ENCODE measurements at places on chromosomes 11 and 22. TPM values are rescaled to one million over a fixed set of nuclear protein-coding genes. Genes with fewer than 3 reads are reported as not detected.

Gene TENM4
- polyA plus RNA-seq = 0.34 TPM

Gene BACE1
- polyA plus RNA-seq = 11.7 TPM

Gene PVALB
- polyA plus RNA-seq = 400 TPM

Gene USP35
- polyA plus RNA-seq = 4.0 TPM

Gene SIPA1
- polyA plus RNA-seq = 46.4 TPM

Gene FREY1
- 0.99 TPM for polyA plus RNA-seq

Gene OR8H2
- polyA plus RNA-seq = not detected

Gene RELA
- polyA plus RNA-seq = 34.8 TPM

Gene FIBIN
- polyA plus RNA-seq = 14.5 TPM

Gene ART1
- not detected for polyA plus RNA-seq

Gene TLCD5
- polyA plus RNA-seq = 4.9 TPM

Gene BDNF
- 0.19 TPM for polyA plus RNA-seq

Gene KCNJ5
- 5.7 TPM for polyA plus RNA-seq

Gene GGTLC2
- polyA plus RNA-seq = not detected

Gene CSNK2A3
- not detected for polyA plus RNA-seq

Gene OR10A2
- polyA plus RNA-seq = not detected

Gene SCN2B
- polyA plus RNA-seq = 0.54 TPM

DNA sequence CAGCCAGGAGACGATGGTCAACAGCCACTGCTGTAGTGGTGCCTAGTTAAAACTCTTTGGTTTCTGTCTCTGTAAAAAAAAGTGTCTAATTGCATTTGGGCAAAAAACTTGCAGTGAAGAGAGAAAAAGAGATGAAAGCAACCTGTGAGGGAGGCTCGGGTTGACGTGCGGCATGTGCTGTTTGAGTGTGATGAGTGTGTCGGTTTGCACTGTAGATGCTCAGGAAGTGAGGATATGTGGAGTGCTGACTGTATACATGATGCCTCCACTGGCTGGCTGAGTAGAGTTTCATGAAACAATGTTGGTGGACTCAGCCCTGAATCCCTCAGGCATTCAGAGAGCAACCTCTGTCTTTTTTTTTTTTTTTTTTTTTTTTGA, 4.3 kb upstream of the DGCR6L start:
- DNase-seq = no peak

DNA sequence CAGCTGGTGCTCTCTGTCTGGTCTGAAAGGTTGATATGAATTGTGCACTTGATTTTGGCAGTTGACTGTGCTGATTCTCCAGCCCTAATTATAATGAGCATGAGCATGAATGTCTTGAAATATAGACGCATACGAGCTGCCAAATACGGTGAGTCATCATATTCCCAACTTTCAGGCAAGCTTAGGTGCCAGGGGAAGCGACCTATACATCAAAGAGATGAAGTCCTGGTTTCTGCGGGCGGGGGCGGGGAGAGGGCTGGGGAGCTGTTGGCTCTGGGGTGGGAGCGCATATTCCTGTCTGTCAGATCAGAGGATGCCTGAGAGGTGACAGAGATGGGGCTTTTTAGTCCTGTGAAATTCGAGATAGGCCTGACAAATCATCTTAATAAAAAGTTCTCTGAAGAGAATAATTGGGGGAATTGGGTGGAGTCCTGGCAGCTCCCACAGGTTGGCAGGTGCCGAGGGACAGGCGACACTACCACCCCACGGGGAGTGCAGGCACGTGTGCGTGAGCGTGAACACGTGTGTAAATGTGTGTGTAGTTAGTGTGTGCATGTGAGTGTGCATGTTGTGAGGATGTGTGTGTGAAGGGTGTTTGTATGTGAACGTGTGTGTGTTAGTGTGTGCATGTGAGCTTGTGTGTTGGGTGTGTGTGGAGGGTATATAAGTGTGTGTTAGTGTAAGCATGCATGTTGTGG, 865.3 kb downstream of the TBC1D22A start:
- DNase-seq = no peak

GRCh38 chr11:107819361-107820014, 39.1 kb downstream of the SLC35F2 start:
- no peak for DNase-seq

DNA sequence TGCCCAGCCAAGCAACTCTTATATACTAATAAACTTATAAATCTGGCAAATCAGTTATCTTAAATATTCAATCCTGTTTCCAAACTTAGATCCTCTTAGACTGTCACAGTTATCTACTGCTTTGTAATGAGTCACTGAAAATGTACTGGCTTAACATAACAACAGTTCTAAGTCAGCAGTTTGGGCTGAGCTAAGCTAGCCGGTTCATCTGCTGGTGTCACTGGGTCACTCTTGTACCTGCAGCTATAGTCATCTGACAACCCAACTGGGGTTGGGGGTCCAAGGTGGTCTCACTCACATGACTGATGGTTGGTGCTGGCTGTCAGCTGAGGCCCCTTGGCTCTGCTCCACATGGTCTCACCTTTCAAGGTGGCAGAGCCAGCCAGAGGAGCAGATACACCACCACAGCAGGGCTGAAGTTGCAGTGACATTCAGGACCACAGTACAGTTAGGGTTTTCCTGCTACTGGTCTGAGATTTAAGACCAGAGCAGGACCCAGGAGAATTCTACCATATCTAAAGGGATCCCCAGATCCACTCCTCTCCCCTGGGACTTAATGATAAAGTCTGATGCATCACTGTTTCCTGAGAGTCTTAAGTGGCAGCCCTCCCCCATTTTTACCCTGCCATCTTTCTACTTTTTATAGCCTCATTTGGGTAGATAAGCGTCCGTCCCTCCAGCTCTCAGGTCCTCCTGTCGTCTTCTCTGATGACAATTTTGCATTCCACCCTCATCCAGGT, 7.9 kb upstream of the MACROD1 start:
- no peak for DNase-seq

DNA sequence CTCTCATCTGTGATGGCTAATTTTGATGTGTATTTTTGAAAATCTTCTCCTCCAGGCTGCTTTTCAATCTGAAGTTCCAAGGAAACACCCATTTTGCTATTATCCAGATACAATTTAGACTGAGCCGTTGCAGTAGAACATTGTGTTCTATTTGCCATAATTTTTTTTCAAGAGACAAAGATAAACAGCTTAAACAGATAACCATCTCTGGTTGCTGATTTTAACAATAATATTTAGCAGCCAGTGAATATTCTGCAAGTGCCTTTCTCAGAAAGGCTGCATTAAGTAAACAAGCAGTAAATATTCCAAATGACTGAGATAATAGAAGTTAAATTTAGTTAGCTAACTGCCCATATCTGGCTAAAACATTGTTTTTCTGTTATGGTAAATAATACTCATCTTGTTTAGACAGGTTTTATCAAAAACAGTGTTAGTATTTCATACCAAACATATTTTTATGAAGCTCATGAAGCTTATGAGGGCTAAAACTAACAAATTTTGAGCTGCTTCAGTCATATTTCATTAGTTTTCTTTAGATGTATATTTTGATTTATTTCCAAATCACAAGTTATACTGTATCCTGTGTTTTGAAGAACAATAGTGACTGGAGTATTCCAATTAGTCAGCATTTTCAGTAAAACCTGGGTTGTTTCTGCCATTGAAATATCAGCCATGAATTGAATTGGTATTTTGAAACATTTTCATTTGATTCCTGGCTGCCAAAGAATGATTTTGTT, 206.7 kb downstream of the SBF2 start:
- no peak for DNase-seq

DNA sequence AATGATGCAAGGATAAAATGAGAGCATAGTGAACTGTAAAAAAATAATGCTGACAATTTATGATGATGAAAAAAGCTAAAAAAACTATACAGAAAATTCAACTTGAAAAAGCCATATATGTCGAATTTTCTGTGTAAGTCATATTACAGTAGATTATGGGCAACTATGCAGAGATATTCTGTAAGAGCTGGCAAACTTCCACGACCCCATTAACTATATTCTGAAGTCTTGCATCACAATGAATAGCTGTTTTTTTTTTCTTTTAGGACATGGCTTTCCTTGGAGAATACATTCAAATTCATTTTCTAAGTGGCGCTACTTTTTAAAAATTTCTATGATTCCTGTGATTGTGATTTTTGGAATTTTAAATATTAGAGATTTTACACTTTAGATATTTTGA, 18.4 kb downstream of the PSMD13 start:
- DNase-seq = no peak

DNA sequence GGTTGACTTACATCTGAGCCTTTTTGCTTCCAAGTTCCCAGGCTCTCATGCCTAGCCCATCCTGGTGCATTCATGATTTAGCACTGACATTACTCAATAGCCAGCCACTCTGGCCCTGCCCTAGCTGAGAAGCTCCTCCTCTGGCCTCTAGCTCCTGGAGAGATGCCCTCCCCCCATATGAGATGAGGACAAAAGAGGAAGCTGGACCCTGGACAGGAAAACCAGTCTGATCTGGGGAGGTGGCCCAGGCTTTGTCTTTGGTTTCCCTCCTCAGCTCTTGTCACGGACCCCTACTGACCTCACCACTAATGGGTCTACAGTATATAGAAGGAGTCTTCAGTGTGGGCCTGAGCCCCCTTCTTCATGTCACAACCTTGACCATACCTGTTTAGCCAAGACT, 3.0 kb downstream of the RHOG start:
- no peak for DNase-seq

DNA sequence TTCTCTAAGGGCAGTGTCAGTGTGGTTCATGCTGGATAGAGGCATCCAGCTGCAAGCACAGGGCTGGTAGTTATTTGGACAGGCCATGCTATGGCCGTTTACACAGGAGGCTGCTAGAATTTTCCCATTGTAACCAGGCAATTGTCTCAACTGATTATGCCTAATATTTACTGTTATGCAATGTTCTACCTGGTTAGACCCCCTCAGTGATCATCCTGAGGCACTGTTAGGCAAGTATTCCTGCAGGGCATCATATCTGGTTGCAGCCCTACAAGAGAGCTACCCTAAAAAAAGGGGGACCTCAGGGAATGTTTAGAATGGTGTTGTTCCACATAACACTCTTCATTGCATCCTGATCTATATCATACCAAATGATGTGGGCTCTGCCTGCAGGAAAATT, 1124.6 kb downstream of the JRKL start:
- no peak for DNase-seq

GRCh38 chr11:37449146-37449545, 851.1 kb upstream of the RAG2 start:
- no peak for DNase-seq

GRCh38 chr22:29701155-29701999, 18.4 kb upstream of the CABP7 start:
- DNase-seq = peak; percentile 51

DNA sequence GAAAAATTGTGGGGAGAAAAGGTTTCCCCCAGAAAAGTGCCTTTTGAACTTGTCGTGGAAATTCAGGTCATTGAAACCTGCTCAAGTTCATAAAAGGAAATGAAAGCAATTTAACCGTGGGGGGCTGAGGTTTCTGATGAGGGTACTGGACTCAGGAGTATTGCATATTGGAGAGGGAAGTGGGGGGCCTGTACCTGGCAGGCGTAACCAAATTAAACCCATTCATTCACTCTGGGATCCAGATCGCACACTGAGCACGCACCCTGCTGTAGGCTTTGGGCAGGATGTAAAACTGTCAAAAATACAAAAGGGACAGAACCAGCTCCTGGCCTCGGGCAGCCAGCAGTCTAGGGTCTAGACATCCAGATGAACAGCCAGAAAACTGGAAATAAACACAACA, 1517.4 kb downstream of the BRD1 start:
- no peak for DNase-seq

- peak; percentile 59 for DNase-seq
These were observed 1.4 kb downstream of the SIGIRR start for GRCh38 chr11:413120-414081.

- DNase-seq = peak; percentile 58
These were observed 35.6 kb downstream of the AMPD3 start for GRCh38 chr11:10490398-10491241.

- DNase-seq = no peak
These were observed 936.6 kb downstream of the OPCML start for GRCh38 chr11:132595711-132596134.

DNA sequence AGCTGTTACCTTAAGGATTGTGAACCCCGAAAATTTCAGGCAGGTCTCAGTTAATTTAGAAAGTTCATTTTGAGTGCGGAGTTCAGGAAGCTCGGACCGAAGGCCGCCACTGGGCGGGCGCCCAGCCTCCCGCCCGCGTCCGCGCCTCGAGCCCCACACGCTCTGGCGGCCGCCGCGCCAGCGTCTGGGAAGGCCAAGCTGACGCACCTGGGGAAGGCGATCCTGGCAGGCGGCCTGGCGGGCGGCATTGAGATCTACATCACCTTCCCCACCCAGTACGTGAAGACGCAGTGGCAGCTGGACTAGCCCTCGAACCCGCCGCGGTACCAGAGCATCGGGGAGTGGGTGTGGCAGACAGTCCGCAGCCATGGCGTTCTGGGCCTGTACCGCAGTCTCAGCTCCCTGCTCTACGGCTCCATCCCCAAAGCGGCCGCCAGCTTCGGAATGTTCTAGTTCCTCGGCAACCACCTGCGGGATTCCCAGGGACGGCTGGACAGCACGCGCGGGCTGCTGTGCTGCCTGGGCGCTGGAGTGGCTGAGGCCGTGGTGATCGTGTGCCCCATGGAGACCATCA, 79.5 kb downstream of the CCDC83 start:
- no peak for DNase-seq

DNA sequence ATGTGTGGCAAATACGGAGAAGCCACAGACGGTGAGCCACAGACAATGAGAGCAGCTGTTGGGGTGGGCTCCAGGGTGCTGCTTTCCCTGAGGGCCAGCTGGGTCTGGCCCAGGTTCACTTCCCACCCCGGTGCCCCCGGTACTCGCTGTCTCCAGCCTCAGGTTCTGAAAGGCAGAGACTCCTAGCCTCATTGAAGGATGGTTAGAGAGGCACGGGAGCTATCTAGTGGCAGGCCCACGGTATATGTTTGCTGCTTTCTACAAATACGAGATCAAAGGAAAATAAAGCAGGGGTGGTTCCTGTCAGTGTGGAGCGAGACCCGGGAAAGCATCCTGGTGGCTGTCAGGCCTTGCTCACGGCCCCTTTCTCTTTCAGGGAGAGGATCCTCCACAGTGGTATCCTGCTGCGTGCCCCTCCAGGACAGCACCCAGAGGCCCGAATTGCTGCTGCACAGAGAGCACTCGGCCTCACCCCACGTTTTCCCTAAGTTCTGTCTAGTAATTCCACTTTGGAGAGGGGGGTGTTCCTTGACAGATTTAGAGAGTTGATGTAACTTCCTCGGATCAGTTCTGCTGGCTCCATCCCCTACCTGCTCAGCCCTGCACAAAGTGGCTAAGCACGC, 3.0 kb downstream of the TMEM80 start:
- DNase-seq = no peak

Measured in kidney (tissue), 22 donors.